ENCODE measurements at places on chromosomes 12 and 14. TPM values are rescaled to one million over a fixed set of nuclear protein-coding genes. Genes with fewer than 3 reads are reported as not detected.

- no peak for DNase-seq
Measured at GRCh38 chr12:3446235-3446634, 44.8 kb upstream of the PRMT8 start.

GRCh38 chr14:24974591-24975374, 75.2 kb downstream of the STXBP6 start:
- no peak for DNase-seq

GYS2 gene
- total RNA-seq: not detected

NAV3 gene
- 3.3 TPM for total RNA-seq

LALBA gene
- total RNA-seq: not detected

All from left ventricle myocardium superior (tissue), 1 donor.